ENCODE measurements at places on chromosomes 11 and 22.

GRCh38 chr11:61769169-61769920, 16.9 kb downstream of the MYRF start:
- DNase-seq, result no peak

- peak; percentile 39 for DNase-seq
Observed at GRCh38 chr11:93903989-93904388, 53.6 kb upstream of the VSTM5 start.

- DNase-seq, result no peak
Observed at GRCh38 chr22:36807627-36808026, 9.2 kb downstream of the PVALB start.

GRCh38 chr11:69442012-69442806, 39.3 kb upstream of the LINC01488 start:
- no peak for DNase-seq

DNA sequence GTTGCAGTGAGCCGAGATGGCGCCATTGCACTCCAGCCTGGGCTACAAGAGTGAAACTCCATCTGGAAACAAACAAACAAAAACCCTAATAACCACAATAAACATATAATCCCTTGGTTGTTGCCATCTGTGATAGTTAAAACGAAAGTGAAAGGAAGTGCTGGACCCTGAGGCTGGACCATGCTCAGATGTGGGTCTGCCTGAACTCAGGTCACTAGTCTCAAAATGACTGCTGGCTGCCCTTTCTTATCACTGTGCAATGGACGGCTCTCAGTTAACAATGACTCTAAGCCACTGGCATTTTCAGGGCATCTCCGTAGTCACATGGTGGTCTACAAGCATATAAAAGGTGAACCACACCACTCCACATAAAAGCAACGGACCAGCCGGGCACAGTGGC, 48.2 kb upstream of the FTH1 start:
- DNase-seq, result no peak

DNA sequence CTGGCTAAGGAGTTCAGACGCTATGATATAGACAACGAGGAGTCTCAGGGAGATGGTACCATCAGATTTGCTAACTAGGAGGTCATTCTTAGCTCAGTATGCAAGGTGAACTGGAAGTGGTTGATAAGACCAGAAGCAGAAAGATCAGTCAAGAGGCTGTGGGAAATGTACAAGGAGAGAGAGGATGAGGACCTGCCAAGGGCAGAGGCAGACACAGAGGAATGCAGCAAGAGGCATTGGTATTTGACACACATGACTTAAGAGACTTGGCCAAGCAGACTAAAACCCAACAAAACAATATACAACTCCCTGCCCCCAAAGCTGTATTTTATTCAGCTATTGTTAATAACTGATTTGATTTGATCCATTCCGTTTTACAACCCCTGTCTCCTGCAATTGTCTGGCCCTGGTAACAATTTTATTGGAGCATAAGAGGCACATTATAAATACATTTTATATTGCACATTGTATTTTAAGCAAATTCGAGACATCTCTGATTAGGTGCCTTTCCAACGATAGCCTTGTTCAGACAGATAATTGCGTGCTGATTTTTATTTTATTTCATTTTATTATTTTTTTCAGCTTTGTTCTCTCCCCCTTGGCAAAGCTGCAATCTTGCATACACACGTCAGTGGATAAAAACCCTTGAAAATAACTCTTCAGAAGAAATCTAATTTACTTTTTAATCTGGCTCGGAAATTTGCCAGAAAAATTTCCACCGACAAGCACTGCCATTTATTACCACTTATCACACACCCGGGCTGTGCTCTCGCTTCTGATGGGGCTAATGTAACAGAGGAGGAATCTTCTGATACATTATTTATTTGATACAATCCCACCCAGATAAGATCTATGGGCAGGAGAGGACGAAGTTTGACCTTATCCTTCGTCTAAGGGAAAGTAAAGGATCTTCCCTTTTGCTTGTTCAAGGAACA, 237.8 kb downstream of the NXPE2 start:
- no peak for DNase-seq

DNA sequence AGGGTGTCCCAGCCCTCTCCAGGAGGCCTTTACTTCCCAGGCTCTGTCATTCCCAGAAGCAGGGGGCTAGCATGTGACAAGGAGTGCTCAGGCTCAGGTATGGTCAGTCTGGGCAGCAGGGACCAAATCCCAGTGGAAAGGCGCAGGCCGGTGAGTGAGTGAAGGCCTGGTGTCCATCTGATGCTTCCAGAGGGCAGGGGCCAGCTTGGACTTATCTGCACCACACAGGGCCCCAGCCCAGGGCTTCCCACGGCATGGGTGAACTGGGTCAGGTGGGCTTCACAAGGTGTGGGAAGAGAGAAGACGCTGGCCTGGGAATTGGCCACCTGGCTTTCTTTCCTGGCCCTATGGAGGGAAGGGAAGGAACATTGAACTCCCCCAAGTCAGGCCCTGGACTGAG, 20.4 kb upstream of the APOBEC3A start:
- no peak for DNase-seq

GRCh38 chr11:111454561-111455192, 57.5 kb downstream of the BTG4 start:
- no peak for DNase-seq

DNA sequence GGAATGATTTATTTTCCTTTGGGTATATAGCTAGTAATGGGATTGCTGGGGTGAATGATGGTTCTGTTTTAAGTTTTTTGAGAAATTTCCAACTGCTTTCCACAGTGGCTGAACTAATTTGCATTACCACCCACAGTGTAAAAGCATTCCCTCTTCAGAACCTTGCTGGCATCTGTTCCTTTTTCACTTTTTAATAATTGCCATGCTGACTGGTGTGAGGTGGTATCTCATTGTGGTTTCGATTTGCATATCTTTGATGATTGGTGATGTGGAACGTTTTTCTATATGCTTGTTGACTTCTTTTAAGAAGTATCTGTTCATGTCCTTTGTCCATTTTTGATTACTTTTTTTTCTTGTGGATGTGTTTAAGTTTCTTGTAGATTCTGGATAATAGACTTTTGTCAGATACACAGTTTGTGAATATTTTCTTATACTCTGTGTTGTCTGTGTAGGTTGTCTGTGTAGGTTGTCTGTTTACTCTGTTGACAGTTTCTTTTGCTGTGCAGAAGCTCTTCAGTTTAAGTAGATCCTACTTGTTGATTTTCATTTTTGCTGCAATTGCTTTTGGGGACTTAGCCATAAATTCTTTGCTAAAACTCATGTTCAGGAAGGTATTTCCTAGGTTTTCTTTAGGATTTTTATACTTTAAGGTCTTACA, 291.8 kb upstream of the DDI1 start:
- no peak for DNase-seq

GRCh38 chr11:68297812-68298658, 14.4 kb upstream of the LRP5 start:
- DNase-seq, result peak; percentile 31

DNA sequence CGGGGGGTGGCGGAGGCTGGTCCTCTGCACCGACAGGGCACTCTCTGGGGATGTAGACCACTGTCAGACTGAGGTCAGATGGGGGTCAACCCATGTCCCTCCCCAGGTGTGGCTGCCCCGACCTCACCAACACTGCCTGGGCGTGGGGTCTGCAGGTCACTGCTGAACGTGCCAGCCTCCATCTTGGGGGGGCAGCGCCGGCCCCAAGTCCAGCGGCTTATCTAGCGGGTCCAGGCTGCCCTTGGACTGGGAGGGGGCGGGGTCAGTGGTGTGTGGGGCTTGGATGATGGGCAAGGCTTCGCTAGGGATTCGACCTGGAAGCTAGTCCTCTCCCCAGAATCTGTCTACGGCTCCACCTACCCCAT, 178.2 kb downstream of the IGLL1 start:
- DNase-seq, result no peak
